ENCODE measurements at places on chromosomes 5 and 9. TPM values are rescaled to one million over a fixed set of nuclear protein-coding genes. Genes with fewer than 3 reads are reported as not detected.

GRCh38 chr5:171442287-171443042 lies 23.0 kb downstream of the FGF18 start:
- no peak for DNase-seq

GABRA1 gene
- total RNA-seq, result 34.5 TPM

DNA sequence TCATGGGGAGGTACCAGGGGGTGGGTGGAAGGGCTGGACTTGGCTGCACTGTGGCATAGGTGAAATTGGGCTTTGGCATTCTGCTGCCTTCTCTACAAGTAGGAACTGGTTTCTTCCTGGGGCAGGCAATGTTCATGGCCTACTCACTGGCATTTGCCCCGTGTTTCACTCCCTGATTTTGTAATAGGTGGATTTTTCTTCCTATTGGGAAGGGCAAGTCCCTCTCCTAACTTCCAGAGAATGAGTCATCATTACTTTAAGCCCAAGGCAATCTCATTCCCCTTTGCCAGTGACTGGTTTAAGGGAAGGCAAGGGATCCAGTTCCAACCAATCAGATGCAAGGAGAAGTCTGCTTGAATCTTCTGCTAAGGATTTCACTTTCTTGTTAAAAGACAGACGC lies 67.9 kb upstream of the ANKRD55 start:
- DNase-seq, result no peak

GRCh38 chr5:63401436-63402046 lies 560.7 kb downstream of the HTR1A start:
- peak; percentile 43 for DNase-seq

DNA sequence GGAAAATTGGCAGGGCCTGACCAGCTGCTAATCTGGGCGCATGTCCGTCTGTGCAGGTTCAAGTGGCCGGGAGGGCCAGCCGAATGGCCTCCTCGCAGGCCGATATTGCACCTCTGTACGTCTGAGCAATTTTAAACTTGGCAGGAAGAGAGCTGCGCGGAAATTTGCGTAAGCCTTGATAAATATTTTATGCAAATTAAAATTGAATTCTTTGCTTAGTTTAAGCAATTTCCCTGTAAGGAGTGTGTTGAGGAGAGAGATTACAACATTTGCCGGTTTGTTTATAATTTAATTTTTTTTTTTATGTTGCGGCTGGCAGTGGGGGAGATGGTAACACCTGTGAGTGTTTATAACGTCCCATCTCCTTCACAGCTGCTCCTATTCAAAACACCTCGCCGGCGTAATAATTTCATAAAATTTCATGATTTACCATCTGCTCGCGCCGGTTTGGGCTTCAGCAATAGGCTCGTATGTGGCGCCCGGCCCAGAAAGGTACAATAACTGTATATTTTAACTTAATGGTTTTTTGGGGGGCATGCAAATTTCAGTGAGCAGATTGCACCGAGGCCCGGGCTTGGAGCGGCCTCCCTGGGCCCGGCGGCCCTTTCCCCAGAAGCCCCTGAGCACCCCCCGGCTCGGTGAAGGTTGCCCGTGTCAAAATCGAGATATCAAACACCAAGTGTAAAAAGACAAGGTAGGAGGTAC lies 269.4 kb upstream of the MVB12B start:
- no peak for DNase-seq

- no peak for DNase-seq
Measured at GRCh38 chr5:150279330-150280020, 10.1 kb downstream of the CAMK2A start.

PRRX2 gene
- total RNA-seq, result not detected

- no peak for DNase-seq
Measured at GRCh38 chr5:84362061-84362720, 22.5 kb downstream of the EDIL3 start.

INSL6 gene
- not detected for total RNA-seq

DNA sequence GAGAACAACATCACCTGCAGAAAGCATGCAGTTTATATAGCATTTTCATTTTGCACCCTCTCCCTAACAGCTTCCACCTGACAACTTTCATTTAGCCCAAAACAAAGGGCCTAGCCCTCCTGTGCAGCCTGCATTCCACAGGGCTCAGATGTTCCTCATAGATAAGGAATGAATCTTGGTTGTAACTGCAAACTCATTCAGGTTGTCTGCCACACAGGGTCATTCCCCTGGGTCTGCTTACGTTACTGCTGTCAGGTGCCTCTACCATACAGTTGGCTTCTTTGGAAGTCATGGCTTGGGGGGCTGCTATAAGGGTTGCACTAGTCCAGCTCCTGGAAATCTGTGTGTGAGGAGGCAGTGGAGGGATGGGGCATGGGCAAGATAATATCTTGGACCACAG lies 2.7 kb upstream of the DCP2 start:
- DNase-seq, result no peak

Measured in cerebellum (tissue), 4 donors.